ENCODE measurements at places on chromosomes 2 and 18. TPM values are rescaled to one million over a fixed set of nuclear protein-coding genes. Genes with fewer than 3 reads are reported as not detected.
A peak's percentile ranks its signal among the peaks of the same experiment; 100 is the strongest.

GRCh38 chr2:155250800-155251199 is 552.3 kb downstream of the KCNJ3 start:
- H3K27ac ChIP-seq, result no peak overlapping the region
- no peaks in the 10 kb centered on the region for H3K36me3 ChIP-seq
- no peaks in the 10 kb centered on the region for H3K4me1 ChIP-seq
- no peaks in the 10 kb centered on the region for H3K27me3 ChIP-seq

Gene GPAT2
- 54.2 TPM for total RNA-seq

GRCh38 chr2:30503695-30504052 is 56.6 kb downstream of the LCLAT1 start:
- no peaks in the 10 kb centered on the region for H3K27me3 ChIP-seq
- no peak for DNase-seq
- no peaks in the 10 kb centered on the region for H3K36me3 ChIP-seq

GRCh38 chr18:9653390-9653789 is 39.0 kb upstream of the PPP4R1 start:
- H3K36me3 ChIP-seq, result no peaks in the 10 kb centered on the region
- no peak for DNase-seq
- H3K4me3 ChIP-seq, result no peak overlapping the region
- peaks cover 27% of the 10 kb centered on the region for H3K4me1 ChIP-seq
- H3K27ac ChIP-seq, result no peak overlapping the region

- no peaks in the 10 kb centered on the region for H3K36me3 ChIP-seq
- H3K4me3 ChIP-seq, result peak overlapping the region; percentile 35
- no peak for DNase-seq
- peaks cover 66% of the 10 kb centered on the region for H3K4me1 ChIP-seq
- no peaks in the 10 kb centered on the region for H3K27me3 ChIP-seq
- H3K27ac ChIP-seq, result peak overlapping the region; percentile 98
Observed at GRCh38 chr2:181957668-181958067, 28.0 kb upstream of the PPP1R1C start.

Gene SPATA3
- not detected for total RNA-seq

DNA sequence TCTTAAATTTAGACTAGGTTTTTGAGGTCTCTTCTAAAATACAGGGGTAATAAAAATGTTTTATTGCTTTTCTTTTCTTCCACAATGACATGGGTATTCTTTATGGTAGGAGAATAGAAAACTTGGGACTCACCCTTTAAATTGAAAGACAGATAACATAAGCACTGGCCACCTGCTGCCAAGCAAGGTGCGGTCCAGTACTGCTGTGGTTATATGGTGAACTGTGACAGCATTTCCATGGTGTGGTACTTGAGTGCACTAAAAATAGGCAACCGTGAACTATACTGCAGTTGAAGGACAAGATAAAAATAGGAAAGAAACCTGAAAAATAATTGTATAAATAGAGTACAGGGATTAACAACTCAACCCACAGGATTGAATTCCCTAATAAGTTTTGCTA is 54.4 kb upstream of the GRB14 start:
- H3K27me3 ChIP-seq, result no peaks in the 10 kb centered on the region
- no peak for DNase-seq
- no peaks in the 10 kb centered on the region for H3K36me3 ChIP-seq
- H3K4me3 ChIP-seq, result no peak overlapping the region
- H3K4me1 ChIP-seq, result no peaks in the 10 kb centered on the region
- H3K27ac ChIP-seq, result no peak overlapping the region

Gene ZSWIM2
- total RNA-seq, result not detected

- H3K36me3 ChIP-seq, result no peaks in the 10 kb centered on the region
- H3K27me3 ChIP-seq, result 0 out of 2 replicates have a peak, but pooled peaks cover 7% of the 10 kb centered on the region
- H3K4me1 ChIP-seq, result no peaks in the 10 kb centered on the region
- no peak for DNase-seq
- no peak overlapping the region for H3K4me3 ChIP-seq
Observed at GRCh38 chr18:61336766-61337165, 3.5 kb downstream of the CDH20 start.

Gene LRP2
- total RNA-seq, result 0.20 TPM

Gene PDK1
- 21.3 TPM for total RNA-seq

DNA sequence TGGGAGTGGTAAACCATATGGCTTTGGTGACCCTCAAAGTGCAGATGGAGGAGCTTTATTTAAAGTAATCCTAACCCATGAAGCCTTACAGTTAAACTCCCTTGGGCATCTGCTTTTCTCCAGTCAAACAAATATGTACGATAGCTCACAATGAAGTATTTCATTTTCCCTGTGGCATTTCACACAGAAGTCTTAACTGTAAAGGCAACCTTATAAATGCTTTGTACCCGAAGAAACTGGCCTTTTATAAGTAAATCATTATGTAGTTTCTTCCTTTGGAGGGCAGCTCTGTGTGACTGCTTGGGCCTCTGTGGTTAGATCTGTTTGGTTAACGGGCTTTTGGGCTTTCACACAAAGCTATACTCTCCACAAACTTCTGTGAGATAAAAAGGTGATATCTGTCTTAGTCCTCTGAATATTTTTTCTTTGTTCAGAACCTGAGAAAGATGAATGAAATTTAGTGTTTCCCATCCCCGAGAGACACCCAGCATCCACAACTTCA is 46.6 kb downstream of the SCN1A start:
- no peak overlapping the region for H3K27ac ChIP-seq
- no peaks in the 10 kb centered on the region for H3K4me1 ChIP-seq
- H3K27me3 ChIP-seq, result peaks cover 23% of the 10 kb centered on the region
- H3K36me3 ChIP-seq, result no peaks in the 10 kb centered on the region
- DNase-seq, result no peak
- H3K4me3 ChIP-seq, result no peak overlapping the region

- no peak for DNase-seq
- no peak overlapping the region for H3K27ac ChIP-seq
- peaks cover 15% of the 10 kb centered on the region for H3K36me3 ChIP-seq
- H3K4me3 ChIP-seq, result no peak overlapping the region
- H3K27me3 ChIP-seq, result no peaks in the 10 kb centered on the region
Observed at GRCh38 chr2:152644189-152644873, 72.9 kb downstream of the PRPF40A start.

Gene PAX3
- total RNA-seq, result not detected

GRCh38 chr2:222865301-222865700 is 4.5 kb downstream of the ACSL3 start:
- no peaks in the 10 kb centered on the region for H3K36me3 ChIP-seq
- peaks cover 34% of the 10 kb centered on the region for H3K4me1 ChIP-seq
- no peaks in the 10 kb centered on the region for H3K27me3 ChIP-seq
- H3K4me3 ChIP-seq, result no peak overlapping the region
- DNase-seq, result no peak
- no peak overlapping the region for H3K27ac ChIP-seq

GRCh38 chr2:176027806-176028205 is 25.7 kb upstream of the LNPK start:
- H3K27me3 ChIP-seq, result no peaks in the 10 kb centered on the region
- no peak overlapping the region for H3K4me3 ChIP-seq
- no peak overlapping the region for H3K27ac ChIP-seq
- DNase-seq, result no peak
- H3K36me3 ChIP-seq, result no peaks in the 10 kb centered on the region
- H3K4me1 ChIP-seq, result no peaks in the 10 kb centered on the region

DNA sequence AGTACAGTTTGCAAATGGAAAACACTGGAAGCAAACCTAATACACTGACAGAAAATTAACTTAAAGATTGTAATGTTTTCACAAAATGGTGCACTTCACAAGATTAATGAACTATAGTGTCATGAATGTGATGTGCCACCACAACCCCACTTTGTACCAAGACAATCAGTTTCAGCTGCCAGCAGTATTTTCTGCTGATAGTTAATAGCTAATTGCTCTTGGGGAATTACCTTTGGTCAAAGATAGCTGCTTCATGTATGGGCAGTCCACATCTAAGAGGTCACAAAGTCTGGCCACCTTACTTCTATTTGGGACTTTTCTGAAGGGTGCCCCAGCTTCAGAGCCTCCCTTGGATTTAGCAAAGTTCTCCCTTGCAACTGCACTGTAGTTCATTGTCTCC is 254.0 kb downstream of the CALCRL start:
- H3K36me3 ChIP-seq, result no peaks in the 10 kb centered on the region
- no peaks in the 10 kb centered on the region for H3K4me1 ChIP-seq
- H3K4me3 ChIP-seq, result no peak overlapping the region
- H3K27ac ChIP-seq, result no peak overlapping the region
- no peak for DNase-seq

- H3K27me3 ChIP-seq, result no peaks in the 10 kb centered on the region
- H3K36me3 ChIP-seq, result no peaks in the 10 kb centered on the region
- DNase-seq, result no peak
- no peak overlapping the region for H3K27ac ChIP-seq
- 0 out of 2 replicates have a peak, but pooled peaks cover 3% of the 10 kb centered on the region for H3K4me1 ChIP-seq
Observed at GRCh38 chr2:207549145-207549544, 19.4 kb downstream of the CREB1 start.

Gene LIMS2
- 3.7 TPM for total RNA-seq

DNA sequence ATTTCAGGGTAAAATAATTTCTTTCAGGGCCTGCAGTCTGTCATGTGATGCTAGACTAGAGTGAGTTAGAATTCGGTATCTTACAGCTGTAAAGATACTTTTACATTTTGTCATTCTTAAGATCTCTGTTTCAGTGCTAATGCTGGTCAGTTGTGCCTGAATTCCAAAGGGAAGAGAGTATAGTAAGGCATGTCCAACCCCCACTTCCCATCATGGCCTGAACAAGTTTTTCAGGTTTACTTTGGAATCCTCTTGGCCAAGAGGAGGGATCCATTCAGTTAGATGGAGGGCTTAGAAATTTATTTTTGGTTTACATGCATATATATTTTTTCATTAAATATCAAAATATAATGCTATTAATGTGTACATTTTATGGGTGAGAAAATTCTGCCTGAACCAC is 596.6 kb downstream of the XIRP2 start:
- DNase-seq, result no peak
- H3K4me1 ChIP-seq, result no peaks in the 10 kb centered on the region
- H3K36me3 ChIP-seq, result no peaks in the 10 kb centered on the region
- H3K27ac ChIP-seq, result no peak overlapping the region
- 0 out of 2 replicates have a peak, but pooled peaks cover 4% of the 10 kb centered on the region for H3K27me3 ChIP-seq

DNA sequence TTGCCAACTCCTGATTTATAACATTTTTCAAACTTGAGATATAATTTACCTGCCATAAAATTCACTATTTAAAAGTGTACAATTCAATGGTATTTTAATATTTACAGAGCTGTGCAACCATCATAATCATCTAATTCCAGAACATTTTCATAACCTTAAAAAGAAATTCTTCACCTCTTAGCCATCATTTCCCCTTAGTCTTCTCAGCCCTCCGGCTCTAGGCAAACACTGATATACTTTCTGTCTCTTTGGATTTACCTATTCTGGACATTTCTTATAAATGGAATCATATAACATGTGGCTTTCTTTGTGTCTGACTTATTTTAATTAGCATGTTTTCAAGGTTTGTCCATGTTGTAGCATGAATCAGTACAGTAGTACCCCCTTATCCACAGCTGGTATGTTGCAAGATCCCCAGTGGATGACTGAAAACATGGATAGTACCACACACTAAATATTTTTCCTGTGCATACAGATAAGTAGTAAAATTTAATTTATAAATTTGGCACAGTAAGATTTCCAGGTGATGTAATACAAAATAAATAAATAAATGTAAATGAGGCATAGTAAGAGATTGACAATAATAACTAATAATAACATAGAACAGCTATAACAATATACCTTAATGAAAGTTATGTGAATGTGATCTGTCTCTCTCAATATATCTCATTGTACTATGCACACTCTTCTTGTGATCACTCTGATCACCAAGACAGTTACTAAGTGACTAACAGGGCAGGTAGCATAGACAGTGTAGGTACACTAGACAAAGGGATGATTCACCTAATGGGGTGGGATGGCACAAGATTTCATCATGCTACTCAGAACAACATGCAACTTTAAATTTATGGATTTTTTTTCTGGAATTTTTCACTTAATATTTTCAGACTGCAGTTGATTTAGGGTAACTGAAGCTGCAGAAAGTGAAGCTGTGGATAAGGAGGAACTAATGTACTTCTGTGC is 73.1 kb downstream of the RAB3GAP1 start:
- H3K36me3 ChIP-seq, result no peaks in the 10 kb centered on the region
- no peak overlapping the region for H3K27ac ChIP-seq
- no peaks in the 10 kb centered on the region for H3K4me1 ChIP-seq
- no peaks in the 10 kb centered on the region for H3K27me3 ChIP-seq

- H3K27ac ChIP-seq, result no peak overlapping the region
- H3K36me3 ChIP-seq, result no peaks in the 10 kb centered on the region
- peaks cover 10% of the 10 kb centered on the region for H3K4me1 ChIP-seq
- H3K27me3 ChIP-seq, result no peaks in the 10 kb centered on the region
Observed at GRCh38 chr2:157784169-157784822, 91.8 kb downstream of the ACVR1 start.

Gene RAX
- not detected for total RNA-seq

GRCh38 chr2:74148457-74149246 is 940 bp upstream of the BOLA3 start:
- H3K4me3 ChIP-seq, result peak overlapping the region; percentile 79
- H3K27ac ChIP-seq, result peak overlapping the region; percentile 27
- no peaks in the 10 kb centered on the region for H3K27me3 ChIP-seq
- DNase-seq, result no peak

Gene HRH4
- not detected for total RNA-seq

DNA sequence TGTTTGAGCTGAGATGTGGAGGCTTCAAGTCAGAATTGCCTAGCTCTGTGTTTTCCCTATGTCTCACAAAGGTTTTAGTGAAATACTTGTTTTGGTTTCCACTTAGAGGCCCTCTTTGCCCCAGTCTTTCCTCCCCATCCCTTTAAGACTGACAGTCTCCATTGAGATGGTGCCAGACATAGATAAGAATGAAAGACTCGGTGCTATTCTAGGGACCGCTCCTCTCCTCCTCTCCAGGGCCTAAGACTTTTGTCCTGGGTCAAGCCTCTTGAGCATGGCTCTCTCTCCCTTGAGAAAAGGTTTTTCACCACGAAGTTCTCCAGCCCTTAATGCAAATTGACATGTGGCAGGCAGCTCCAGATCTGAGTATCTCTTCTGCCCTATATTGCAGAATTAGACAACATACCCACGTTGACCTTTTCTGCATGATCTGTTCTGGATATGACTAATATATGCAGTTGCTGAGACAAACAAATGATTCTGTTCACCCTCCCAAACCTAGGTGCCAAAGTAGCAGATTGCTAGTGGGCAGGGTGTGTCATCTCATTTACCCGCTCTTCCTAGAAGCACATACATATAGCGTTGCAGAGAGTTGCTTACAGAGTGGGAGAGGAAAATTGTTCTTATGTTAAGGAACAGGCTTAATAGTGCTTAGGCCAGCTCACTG is 47.5 kb upstream of the ACSL3 start:
- H3K36me3 ChIP-seq, result no peaks in the 10 kb centered on the region
- H3K27me3 ChIP-seq, result no peaks in the 10 kb centered on the region
- no peak overlapping the region for H3K4me3 ChIP-seq
- DNase-seq, result no peak
- no peak overlapping the region for H3K27ac ChIP-seq

DNA sequence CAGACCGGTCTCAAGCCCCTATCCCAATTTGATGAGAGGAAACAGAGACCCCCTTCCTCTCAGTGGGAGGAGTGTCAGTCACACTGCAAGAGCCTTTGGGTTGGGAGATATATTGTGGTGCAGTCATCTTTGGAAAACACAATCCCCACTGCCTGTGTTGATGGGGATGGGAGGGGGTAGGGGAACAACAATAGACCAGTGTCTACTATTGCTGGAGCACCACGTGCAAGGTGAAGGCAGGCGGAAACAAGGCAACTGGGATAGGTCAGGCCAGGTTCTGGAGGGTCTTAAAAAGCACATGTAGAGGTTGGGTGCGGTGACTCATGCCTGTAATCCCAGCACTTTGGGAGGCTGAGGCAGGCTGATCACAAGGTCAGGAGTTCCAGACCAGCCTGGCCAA is 127.9 kb downstream of the ZFP36L2 start:
- H3K4me1 ChIP-seq, result no peaks in the 10 kb centered on the region
- no peak overlapping the region for H3K27ac ChIP-seq
- H3K36me3 ChIP-seq, result no peaks in the 10 kb centered on the region
- no peak for DNase-seq
- no peak overlapping the region for H3K4me3 ChIP-seq
- H3K27me3 ChIP-seq, result no peaks in the 10 kb centered on the region
